ENCODE measurements at places on chromosomes 1 and 21. TPM values are rescaled to one million over a fixed set of nuclear protein-coding genes. Genes with fewer than 3 reads are reported as not detected.

Gene MPZ
- total RNA-seq: 1.4 TPM

Gene SEMA4A
- total RNA-seq: 36.6 TPM

Gene LACTBL1
- not detected for total RNA-seq

Gene RAB25
- total RNA-seq: 263 TPM

Gene SH3BGR
- total RNA-seq: 1.1 TPM

Gene GPR37L1
- total RNA-seq: not detected

Gene DENND4B
- total RNA-seq: 31.7 TPM

Gene C1QTNF12
- 3.0 TPM for total RNA-seq

Gene MROH7
- 0.38 TPM for total RNA-seq

Gene TCEA3
- 26.5 TPM for total RNA-seq

Gene AKNAD1
- 0.09 TPM for total RNA-seq

Gene KIRREL1
- 3.6 TPM for total RNA-seq

Gene OR2T11
- not detected for total RNA-seq

Gene MR1
- total RNA-seq: 21.8 TPM

DNA sequence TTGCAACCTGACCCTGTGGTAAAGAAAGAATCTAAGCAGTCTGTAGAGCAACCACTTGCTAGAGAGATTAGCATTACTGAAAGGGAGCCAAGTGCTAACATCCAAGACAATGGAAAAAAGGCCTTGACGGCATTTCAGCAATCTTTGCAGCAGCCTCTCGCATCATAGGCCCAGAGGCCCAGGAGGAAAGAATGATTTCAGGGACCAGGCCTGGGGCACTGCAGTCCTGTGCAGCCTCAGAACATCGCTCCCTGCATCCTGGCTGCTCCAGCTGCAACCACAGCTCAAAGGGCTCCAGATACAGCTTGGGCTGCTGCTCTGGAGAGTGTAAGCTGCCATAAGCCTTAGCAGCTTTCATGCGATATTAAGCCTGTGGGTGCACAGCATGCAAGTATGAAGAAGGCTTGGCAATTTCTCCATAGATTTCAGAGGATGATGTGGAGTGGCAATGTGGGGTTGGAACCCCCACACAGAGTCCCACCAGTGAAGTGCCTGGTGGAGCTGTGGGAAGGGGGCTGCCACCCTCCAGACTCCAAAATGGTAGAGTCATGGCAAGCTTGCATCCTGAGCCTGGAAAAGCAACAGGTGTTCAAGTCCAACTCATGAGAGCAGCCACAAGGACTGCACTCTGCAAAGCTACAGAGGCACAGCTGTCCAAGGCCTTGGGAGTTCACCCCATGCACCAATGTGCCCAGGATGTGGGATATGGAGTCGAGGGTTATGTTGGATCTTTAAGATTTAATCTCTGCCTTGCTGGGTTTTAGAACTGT, 110.6 kb upstream of the HMGB4 start:
- DNase-seq: no peak

- no peak for DNase-seq
These were observed 4.5 kb downstream of the EFNA3 start for GRCh38 chr1:155083052-155083541.

- DNase-seq: no peak
These were observed 7.5 kb upstream of the KPNA6 start for GRCh38 chr1:32100359-32100758.

- no peak for DNase-seq
These were observed 211.7 kb downstream of the GRIK3 start for GRCh38 chr1:36822648-36823047.

DNA sequence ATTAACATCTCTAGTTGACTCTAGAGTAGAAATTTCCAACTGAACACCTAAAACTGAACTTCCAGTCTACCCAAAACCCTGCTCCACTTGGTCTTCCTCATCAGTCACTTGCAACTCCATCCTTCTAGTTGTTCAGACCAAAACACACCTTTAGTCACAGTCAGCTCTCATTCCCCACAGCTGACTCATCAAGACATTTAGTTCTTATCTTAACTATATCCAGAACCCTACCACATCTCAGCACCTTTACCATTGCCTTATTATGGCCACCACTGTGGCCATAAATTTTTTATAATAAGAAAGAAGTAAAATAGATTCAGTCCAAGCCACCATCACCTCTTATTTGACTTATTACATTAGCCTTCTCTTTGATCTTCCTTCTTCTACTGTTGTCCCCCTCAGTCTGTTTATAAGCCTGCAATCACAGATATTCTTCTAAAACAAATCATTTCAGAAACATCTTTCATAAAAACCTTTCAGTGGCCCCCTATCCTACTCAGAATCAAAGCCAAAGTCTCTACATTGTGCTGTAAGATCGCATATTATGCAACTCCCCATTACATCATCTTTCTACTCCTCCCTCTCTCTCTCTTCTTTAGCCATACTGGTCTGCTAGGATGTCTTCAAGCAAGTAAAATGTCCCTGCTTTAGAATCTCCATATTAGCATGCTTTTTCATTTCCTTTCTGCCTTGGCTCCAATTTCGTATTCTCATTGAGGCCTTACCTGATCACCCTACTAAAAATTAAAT, 275.9 kb downstream of the LRRC40 start:
- no peak for DNase-seq

GRCh38 chr21:9730866-9731265, 790.5 kb upstream of the TPTE start:
- no peak for DNase-seq

GRCh38 chr1:160328184-160328583, 14.9 kb downstream of the COPA start:
- no peak for DNase-seq

DNA sequence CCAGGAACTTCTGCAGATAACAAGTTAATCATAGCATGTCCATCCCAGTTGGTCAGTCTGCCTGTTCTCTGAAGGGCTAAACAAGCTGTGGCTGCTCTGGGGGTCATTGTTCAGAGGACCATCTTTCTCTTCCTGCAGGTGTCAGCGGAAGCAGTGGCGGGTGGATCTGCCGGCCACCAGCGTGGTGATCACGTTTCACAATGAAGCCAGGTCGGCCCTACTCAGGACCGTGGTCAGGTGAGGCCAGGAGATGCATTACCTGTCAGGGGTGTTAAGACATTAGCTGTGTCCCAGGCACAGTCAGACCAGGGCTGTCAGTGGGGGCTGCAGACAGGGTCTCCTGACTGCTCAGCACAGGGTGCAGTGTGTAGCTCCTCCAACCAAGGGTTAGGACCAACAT, 168.8 kb downstream of the GALNT2 start:
- DNase-seq: no peak

DNA sequence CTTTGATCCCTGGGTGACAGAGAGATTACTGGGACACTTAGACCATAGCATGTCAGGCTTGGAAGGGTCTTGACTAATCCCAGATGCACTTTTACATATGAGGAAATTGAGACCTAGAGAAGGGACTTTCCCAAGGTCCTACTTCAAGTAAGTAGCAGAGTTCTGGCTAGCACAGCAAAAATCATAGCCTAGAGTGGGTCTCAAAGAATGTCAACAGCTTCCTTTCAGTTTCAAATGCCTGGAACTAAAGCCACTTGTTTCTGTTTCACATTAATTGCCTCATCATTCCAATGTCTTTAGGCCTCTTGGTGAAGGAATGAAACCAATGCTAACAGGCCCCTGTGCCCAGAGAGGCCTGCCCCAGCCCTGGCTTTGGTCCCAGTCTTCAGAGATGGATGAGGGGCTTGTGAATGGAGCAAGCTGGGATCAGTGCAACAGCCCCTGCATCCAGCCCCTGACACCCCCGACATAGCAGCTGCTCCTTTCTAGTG, 26.6 kb downstream of the ATF3 start:
- no peak for DNase-seq

GRCh38 chr1:210722410-210723081, 393.8 kb downstream of the HHAT start:
- DNase-seq: no peak

- DNase-seq: no peak
These were observed 1.5 kb downstream of the PLK3 start for GRCh38 chr1:44801491-44802305.

- no peak for DNase-seq
These were observed 2.6 kb downstream of the ALPL start for GRCh38 chr1:21511579-21512522.

DNA sequence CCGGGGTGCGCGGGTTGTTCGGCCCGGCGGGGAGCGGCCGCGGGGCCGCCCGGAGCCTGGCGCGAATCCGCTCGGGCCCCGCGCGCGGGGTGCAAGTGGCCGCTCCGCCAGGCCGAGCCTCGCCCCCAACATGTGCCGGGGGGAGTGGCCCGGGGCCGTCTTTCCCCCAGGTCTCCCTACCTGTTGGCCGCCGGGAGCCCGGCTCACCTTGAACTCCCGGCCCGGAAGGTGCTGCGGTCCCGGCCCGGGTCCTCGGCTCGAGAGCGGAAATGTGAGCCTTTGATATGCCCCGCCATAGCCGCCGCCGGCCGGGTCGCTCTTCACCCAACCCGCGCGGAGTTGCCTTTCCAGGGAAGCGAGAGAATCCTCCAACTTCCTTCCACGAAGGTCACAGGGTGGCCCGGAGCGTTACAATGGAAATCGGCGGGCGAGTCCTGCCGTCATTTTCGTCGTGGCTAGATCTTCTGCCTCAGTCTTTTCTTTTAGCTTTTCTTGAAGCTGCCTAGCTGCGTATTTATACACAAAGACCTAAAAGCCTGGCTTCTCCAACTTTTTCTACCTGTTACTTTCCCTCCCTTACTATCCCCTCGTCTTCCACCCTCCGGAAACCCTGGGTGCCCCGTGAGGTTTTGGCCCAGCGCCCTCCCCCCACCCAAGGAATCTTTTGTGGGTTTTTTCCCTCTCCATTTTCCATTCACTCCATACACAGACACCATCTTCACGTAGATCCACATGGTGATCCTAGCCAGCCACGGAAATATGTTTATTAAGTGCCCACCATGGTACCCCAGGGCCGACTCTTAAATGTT, 867 bp downstream of the PTGFRN start:
- DNase-seq: no peak

DNA sequence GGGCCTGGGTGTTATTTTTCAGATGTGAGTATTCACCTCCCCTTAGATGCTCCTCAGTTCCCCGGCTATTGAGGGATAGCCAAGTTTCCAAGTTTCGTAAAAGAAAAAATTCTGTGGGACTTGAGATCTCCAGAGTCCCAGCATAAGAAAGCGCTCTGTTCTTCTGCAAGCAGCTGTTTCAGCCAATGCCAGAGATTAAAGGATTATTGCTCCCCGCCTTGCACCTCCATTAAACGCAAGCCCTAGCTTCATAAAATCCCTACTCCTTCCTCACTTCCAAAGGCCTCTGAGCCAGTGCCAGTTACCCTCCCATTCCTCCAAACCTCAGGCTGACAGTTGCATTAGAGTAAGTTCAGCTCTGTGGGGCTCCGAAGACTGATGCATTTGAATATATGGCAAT, 56.4 kb downstream of the CHIA start:
- no peak for DNase-seq

- no peak for DNase-seq
These were observed 102.3 kb downstream of the TNFSF18 start for GRCh38 chr1:172948457-172948856.

DNA sequence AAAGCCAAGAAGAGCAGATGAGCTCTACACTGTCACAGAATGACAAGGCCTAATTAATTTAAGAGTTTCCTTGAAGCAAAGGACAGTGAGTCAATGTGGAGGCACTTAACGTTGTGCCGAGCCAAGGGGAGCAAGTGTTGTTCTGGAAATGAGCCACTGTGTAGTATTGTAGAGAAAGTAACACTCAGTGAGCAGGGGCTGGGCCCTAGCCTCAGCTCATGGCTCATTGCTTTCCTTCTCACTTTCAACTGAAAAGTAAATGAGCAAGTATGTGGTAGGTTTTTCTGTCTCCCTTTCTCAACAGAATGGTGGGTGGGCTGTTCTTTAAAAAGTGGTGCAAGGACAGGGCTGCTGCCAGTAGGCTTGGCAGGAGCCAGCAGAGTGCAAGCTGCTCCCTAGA, 11.8 kb upstream of the KIAA0040 start:
- no peak for DNase-seq

DNA sequence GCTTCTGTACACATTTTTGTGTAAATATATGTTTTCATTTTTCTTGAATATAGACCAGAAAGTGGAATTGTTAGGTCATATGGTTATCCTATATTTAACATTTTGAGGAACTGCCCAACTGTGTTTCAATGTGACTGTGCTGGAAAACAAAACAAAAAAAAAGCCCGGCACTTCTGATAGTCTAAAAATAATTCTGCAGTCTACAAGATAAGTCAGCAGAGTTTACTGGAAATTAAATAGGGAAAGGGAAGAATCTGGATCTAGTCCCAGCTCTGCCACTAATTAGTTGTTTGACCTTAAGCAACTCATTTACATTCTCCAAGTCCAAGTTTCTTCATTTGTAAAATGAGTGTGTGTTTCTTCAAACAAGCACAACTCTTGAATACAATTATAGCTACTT, 869.1 kb upstream of the B3GALT2 start:
- DNase-seq: no peak

- DNase-seq: no peak
These were observed 144.2 kb downstream of the LYPLAL1 start for GRCh38 chr1:219317762-219318353.

- no peak for DNase-seq
These were observed 39.8 kb upstream of the CD34 start for GRCh38 chr1:207950750-207951149.

- no peak for DNase-seq
These were observed 258.5 kb upstream of the IRF2BP2 start for GRCh38 chr1:234868296-234869147.

GRCh38 chr1:117817629-117818028, 111.8 kb downstream of the GDAP2 start:
- DNase-seq: no peak

GRCh38 chr1:210374600-210374953, 45.9 kb downstream of the HHAT start:
- DNase-seq: no peak

- no peak for DNase-seq
These were observed 68.6 kb downstream of the ZC3H11B start for GRCh38 chr1:219544163-219544846.

GRCh38 chr1:101079341-101079740, 53.8 kb upstream of the DPH5 start:
- no peak for DNase-seq

DNA sequence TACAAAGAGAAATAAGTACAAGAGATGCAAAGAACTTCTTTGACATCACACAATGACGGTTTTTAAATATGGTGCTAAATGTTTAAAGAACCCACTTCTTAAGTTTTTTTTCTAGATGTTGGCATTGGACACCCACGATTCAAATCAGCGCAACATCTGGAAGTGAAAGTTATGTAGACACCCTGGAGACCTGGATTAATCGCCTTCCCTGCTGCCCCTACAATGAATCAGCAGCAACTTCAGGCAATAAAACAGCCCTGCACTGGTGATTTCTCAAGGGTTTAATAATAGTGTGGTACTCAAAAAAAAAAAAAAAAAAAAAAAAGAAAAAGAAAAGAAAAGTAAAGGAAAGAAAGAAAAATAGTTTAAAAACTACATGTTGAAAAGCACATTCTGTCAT, 248.3 kb downstream of the NUF2 start:
- DNase-seq: no peak

GRCh38 chr1:233386336-233386735, 58.8 kb downstream of the MAP3K21 start:
- DNase-seq: no peak
